ENCODE measurements at places on chromosomes 13 and 19.

DNA sequence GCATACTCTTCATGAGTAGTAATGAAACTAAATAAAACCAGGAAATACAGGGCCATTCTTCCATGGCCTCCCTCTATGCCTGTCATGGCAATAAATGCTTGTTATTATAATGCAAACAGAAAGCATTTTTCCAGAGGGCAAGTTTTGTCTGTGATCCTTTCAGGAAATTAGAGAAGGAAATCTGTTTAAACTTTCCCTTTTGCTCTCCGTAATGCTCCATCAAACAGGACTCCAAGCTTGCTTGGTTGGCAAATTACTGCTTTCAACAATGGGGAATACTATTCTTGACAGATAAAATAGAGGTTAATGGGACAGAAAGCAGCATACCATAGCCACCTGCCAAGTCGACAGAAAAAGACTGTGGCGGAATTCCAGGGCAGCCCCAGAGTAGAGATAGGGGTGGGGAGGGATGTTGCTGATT is 252.5 kb downstream of the LHFPL6 start:
- DNase-seq: no peak

- peak; percentile 20 for DNase-seq
Observed at GRCh38 chr13:97403893-97404750, 29.8 kb upstream of the RAP2A start.

- no peak for DNase-seq
Observed at GRCh38 chr13:65990684-65991083, 1239.5 kb downstream of the PCDH9 start.

- DNase-seq: no peak
Observed at GRCh38 chr13:112870737-112871287, 98.2 kb upstream of the MCF2L start.

- DNase-seq: no peak
Observed at GRCh38 chr13:34347784-34348573, 530.0 kb downstream of the RFC3 start.

DNA sequence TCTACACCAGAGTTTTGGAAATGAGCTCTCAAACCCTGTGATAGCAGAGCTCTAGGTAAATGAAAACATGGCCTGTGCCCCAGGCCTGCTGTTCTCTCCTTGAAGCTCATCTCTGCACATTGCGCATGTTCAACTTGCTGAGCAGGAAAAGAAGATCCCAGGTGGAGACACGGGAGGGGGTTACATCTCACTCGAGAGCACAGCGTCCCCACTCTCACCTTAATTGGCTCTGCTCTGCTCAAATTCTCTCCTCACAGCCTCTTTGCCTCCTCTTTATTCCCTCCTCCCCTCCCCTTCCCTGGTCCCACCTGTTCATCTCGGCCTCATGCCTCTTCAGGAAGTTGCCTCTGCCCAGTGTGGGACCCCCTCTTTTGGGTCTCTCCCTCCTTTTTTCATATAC is 44.7 kb downstream of the RGCC start:
- no peak for DNase-seq

- no peak for DNase-seq
Observed at GRCh38 chr19:11581740-11582139, 4.3 kb upstream of the ACP5 start.

- no peak for DNase-seq
Observed at GRCh38 chr13:88707646-88708045, 1036.5 kb downstream of the SLITRK5 start.

DNA sequence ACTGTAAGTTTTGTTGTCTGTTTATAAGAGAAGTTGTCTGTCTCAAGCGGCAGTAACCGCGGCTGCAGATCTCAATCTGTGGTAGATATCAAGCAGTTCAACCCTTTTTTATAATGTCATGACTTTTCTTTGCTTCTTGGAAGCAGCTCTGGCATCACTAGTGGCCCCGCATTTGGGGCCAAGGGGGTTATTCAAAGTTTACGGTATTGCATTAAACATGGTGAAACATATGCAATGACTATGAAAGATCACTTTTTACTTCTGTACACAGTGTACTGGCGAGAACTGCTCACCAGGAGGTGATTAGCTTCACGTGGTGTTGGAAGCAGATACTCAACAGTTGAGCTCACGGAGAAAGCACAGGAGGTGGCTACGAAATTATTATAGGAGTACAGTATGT is 4.6 kb upstream of the FFAR3 start:
- DNase-seq: no peak

All from HFFc6 (cell line).